ENCODE measurements at places on chromosomes 16 and 17. TPM values are rescaled to one million over a fixed set of nuclear protein-coding genes. Genes with fewer than 3 reads are reported as not detected.

The ETV4 gene
- total RNA-seq: 0.63 TPM

The PROCA1 gene
- 1.6 TPM for total RNA-seq

The TP53TG3 gene
- total RNA-seq: not detected

The WSCD1 gene
- 0.16 TPM for total RNA-seq

The CYB5B gene
- 40.3 TPM for total RNA-seq

The NACA2 gene
- total RNA-seq: not detected

The TMEM92 gene
- total RNA-seq: 0.16 TPM
